ENCODE measurements at places on chromosomes 16 and 17.

DNA sequence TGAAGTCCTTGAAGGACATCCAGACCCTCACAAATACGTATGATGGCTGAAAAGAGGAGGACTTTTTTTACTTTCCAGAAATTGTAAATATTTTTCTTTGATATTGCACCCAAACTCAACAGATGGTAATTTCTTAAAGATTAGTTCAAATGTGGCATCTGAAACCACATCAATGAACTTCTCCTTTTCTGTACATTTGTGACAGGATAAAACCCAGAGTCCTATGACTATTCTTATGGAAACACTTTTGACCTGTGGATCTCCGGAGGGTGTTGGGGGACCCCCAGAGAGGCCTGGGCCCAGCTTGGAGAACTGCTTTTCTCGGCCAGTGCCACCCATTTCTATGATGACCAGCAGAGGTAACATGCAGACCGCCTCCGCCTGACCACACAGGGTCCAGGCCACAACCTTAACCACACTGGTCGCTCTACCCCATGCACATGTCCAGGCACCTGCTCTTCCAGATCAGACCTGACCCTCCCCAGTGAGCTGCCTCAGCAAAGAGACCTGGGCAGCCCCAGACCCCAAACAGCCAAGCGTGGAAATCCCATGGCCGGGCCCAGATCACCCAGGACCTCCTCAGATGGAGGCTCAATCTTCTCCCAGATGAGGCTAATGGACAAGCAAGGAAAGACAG is 22.7 kb downstream of the RPH3AL start:
- DNase-seq, result no peak

DNA sequence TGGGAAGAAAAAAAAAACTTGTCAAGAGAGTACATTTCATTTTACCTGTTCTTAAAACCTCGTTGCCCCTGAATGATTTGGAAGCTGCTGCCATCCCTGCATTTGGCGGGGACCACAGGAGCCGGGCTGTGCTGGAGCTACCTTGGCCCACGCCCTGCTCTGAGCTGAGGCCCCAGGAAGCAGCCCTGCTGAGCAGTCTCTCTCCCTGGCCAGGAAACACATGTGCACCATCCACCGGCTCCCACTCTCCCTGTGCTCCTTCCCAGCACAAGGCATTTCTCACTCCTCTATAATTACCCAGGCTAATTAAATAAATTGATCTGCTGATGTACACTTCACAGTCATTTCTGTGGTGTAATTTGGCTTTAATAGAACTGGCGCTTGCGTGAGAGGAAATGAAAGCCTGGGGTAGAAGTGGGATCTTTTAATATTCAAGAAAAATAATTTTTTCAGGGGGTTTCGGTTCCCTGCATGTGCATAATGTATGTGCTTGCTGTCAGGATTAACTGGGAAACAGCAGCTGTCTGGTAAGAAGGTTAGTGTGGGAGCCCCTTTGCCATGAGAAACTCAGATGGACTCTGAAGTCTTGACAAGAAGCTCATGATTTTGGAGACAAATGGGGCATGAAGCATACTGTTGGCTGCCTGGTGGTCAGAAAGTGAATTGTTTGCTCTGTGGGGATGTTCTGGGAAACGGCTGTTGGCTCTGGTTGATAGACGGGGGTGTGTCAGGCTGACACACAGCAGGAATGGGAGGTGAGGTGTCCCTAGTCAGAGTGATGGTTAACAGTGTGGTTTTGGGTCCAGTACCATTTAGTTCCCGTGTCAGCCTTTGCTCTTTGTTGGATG is 252.3 kb upstream of the EEF2KMT start:
- no peak for DNase-seq

- no peak for DNase-seq
Measured at GRCh38 chr16:81678326-81679095, 100.6 kb upstream of the PLCG2 start.

DNA sequence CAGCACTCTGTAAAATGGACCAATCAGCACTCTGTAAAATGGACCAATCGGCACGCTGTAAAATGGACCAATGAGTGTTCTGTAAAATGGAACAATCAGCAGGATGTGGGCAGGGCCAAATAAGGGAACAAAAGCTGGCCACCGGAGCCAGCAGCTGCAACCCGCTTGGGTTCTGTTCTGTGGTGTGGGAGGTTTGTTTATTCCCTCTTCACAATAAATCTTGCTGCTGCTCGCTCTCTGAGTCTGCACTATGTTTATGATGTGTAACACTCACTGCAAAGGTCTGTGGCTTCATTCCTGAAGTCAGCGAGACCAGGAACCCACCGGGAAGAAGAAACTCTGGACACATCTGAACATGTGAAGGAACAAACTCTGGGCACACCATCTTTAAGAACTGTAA is 20.5 kb downstream of the TMEM100 start:
- DNase-seq, result no peak

- no peak for DNase-seq
Measured at GRCh38 chr16:11240636-11241473, 15.1 kb downstream of the SOCS1 start.

- no peak for DNase-seq
Measured at GRCh38 chr17:43790311-43790940, 10.2 kb downstream of the CFAP97D1 start.

DNA sequence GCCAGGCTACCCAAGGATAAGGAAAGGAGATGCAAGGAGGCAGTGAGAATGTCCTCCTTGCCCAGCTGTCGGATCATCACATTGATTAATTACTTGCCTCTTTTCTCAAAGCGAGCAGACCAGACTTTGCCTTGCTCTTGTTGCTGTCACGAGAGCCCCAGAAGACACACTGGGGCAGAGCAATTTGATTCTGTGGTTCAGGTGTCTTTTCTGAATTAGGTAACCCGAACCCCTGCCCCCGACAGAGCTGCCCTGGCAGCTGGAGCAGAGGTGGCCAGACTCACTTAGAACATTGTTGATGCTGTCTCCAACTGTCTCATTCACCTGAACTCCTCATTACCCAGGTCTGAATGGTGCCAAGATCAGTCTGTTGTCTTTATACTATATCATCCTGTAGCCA is 34.3 kb downstream of the VAT1L start:
- DNase-seq, result no peak

DNA sequence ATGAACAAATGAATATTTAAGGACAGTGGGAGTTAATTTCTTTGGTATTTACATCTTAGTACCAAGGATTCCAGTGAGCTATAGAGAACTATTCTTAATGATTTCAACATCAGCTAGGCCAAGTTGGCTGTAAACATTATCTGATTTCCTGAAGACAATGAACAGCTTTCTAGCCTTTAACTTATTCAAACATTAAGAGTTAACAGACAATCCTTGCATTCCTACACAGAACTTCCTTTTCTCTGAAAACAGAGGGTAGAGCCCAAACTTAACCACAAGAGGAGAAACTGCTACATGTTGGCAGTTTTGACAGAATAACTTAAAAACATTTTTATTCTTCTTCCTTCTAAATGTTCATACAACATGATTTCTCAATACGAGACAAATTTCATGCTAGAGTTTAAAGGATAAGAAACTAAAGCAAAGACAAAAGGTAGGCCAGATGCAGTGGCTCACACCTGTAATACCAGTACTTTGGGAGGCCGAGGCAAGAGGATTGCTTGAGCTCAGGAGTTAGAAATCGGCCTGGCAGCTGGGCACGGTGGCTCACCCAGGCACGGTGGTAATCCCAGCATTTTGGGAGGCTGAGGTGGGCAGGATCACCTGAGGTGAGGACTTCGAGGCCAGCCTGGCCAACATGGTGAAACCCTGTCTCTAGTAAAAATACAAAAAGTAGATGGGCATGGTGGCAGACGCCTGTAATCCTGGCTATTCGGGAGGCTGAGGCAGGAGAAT is 4.4 kb downstream of the CRLF3 start:
- DNase-seq, result peak; percentile 58

DNA sequence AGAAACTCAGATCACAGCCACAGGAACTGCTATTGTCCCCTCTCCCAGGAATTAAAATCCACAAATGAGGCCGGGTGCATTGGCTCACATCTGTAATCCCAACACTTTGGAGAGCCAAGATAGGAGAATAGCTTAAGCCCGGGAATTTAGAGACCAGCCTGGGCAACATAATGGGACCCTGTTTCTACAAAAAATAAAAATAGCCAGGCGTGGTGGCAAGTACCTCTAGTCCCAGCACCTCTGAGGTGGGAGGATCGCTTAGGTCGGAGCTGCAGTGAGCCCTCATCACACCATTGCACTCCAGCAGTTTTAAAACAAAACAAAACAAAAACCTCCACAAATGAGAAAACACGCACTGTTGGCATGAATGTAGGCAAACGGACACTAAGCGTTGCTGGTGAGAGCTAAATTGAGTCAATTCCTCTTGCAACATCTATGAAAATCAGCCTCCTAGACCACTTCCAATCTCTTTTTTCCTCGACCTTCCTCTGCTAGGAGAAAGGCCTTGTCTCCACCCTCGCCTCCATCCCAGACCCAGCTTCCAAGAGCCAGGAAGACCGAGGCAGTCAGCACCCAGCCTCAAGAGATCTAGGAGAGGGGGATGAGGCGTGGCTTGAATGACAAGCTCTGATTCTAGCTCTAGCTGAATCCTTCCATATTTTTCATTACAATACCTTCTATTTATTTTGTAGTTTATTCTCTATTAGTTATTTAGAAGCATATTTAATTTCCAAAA is 14.8 kb downstream of the TLE7 start:
- DNase-seq, result no peak

DNA sequence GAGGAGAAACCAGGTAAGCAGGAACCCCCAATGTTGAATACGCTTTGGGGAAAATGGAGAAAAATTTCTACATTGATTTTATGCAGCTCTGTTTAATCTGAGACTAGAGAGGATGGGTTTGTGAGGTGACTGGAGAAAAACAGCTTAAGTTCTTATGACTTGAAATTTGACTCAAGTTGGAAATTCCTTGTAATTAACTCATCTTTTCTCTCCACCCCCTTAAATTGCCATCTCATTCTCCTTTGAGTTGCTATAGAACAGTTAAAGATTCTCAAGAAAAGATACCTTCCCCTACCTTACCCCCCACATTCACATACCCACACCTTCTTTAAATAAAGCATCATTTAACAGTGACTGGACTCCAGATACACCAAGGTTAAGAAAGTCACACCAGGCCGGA is 24.2 kb downstream of the ZNRF1 start:
- DNase-seq, result peak; percentile 67

- DNase-seq, result no peak
Measured at GRCh38 chr17:39813631-39814030, 50.5 kb downstream of the IKZF3 start.

GRCh38 chr16:73347500-73348375 is 299.8 kb upstream of the ZFHX3 start:
- no peak for DNase-seq

DNA sequence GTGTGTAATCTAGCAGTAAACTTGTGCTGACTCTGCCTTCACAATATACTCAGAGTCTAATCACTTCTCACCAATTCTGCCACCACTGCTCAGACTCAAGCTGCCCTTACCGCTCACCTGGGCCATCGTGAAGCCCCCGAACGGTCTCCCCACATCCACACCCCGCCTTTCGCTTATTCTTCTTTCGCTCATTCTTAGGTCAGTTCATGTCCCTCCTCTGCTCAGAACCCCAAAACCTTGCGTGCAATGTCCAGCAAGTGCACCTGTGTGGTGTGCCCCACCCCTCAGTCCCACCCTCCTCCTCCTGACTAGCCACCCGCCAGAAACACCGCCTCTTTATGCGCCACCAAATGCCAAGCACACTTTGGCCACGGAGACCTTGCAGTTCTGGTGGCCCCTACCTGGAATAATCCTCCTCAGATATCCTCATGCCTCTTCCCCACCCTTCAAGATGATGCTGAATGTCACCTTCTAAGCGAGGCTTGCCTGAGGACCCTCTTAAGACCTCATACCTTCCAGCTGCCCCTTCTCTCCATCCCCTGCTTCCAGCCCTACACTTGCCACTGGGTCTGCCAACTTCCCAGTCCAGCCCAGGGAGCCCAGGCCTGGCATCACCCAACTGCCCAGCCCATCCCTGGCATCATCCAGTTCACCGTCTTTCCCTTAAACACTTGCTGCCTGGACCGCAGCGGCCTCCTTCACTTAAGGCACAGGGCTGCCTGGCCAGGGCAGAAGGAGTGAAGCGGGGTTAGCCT is 34.3 kb upstream of the RBFOX3 start:
- no peak for DNase-seq

DNA sequence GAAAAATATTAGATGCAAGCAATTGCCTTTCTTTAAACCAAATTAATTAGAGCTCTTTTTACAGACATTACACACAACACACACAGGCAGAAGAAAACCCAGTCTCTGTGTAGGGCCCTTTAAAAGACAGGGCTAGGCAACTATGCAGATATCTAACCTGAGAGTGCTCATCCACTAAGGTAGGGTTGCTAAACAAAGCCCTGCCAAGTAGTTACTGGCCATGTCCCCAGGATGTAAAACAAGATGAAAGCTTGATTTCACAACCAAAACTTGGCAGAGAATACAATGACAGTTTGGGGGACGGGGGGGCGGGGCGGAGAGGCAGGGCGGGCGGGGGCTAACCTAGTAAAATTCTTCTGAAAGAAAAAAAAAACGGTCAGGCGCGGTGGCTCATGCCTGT is 669.0 kb upstream of the CA10 start:
- DNase-seq, result no peak

GRCh38 chr16:86748652-86749051 is 170.3 kb downstream of the FOXL1 start:
- DNase-seq, result no peak

DNA sequence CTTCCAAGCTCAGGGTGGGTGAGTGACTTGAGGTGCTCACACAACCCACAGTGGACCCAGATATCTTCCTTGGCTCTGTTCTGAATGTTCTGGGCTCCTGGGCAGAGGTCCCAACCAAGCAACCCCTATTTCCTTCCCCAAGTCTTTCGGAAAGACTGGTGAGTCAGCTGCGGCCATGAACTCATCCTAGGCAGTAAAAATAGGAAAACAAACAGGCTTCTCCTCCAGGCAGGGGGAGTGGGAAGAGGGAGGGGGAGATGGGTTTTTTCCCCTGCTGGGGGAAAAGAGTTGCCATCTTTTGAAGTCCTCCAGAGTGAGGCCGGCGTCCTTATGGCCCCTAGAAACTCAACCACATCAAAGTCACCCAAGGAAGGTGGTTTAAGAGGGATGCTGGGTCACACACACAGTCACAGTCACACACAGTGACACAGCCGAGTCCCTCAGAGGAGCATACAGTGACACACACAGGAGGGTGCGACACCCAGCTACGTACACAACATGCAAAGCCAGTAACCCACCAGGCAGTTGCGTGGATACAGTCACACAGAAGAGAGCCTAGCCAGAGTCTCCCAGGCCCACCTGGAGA is 16.0 kb upstream of the DLX4 start:
- DNase-seq, result peak; percentile 58

GRCh38 chr17:3944485-3945388 is 19.5 kb downstream of the ATP2A3 start:
- DNase-seq, result peak; percentile 77

- DNase-seq, result no peak
Measured at GRCh38 chr16:11774065-11774626, 22.9 kb downstream of the ZC3H7A start.

- no peak for DNase-seq
Measured at GRCh38 chr16:58293449-58293848, 1.4 kb downstream of the PRSS54 start.

Data from EH (cell line).